NCI-H226 (cell line): ENCODE measurements at places on chromosomes 5 and 9.

DNA sequence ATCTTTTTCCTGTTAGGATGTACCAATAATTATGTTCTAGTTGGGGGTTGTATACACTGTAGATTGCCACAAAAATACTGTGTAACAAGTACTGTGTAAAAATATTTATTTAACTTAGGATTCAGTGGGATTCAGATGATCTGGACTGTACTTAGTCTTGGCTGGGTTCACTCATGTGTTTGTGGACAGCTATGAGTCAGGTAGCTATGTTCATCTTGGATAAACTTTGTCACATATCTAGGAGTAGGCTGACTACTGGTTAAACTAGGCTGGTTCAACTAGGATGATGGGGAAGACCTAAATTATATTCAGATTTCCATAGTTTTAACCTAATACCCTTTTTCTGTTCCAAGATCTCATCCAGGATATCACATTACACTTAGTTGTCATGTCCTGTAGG lies 32.1 kb upstream of the TNFSF15 start:
- DNase-seq: no peak

GRCh38 chr9:89368550-89368949 lies 50.2 kb downstream of the SECISBP2 start:
- DNase-seq: no peak

- no peak for DNase-seq
Measured at GRCh38 chr5:1867815-1868143, 14.9 kb downstream of the IRX4 start.

- no peak for DNase-seq
Measured at GRCh38 chr9:19600538-19600937, 188.3 kb downstream of the SLC24A2 start.

GRCh38 chr9:106769331-106769730 lies 93.6 kb upstream of the ZNF462 start:
- no peak for DNase-seq
